Stimulated activated CD8-positive, alpha-beta memory T cell treated with anti-CD3 and anti-CD28 coated beads, Interleukin-7, amount 100 ng/mL, for 4 hours (primary cell): ENCODE measurements at places on chromosomes 11 and 22.

DNA sequence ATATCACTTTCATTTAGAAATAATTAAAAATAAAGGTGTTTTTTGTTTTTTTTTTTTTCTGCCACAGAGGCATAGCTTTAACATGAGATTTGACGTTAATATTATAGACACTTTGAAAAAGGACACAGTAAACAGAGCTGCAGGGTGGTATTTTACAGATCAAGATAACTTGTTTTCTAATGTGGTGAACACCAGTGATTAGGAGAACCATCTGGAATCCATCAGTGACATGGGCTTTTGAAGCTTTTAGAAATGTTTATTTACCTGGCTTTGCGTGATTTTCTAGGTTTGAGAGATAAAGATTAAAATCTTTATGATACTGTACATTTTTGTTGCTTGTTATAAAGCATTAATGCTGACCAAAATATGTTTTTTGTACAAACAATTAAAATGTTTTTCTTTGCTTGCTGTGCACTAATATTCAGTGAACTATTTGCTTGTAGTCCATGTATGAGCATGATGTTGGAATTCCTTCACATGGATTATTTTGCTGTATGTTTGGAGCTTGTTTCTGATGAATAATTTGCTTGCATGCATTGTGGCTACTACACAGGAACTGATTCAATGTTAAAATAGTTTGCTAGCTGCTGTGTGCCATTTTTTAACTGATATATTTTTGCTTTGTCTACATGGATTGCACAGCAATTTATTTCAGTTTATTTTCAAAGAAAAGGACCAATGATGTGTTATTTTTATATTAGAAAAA, 352.1 kb upstream of the NARS2 start:
- no peak for DNase-seq

- no peak for DNase-seq
These were observed 22.7 kb upstream of the XBP1 start for GRCh38 chr22:28822930-28823551.

DNA sequence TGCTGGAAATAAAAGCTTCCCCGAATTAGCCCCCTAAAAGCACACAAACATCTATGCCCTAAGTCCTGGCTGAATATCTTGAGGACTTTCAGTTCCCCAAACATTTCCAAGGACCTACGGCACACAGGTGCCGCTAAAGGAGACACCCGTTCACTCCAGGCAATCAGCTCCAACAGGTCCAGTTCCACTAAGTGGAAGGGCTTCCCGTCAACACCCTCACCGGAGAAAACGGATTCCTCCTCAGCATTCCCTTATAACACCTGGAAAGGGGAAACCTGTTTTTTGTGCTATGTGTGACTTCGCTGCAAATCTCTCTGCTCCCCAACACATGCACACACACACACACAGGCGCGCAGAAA, 3.9 kb downstream of the TENM4 start:
- DNase-seq: no peak

- DNase-seq: no peak
These were observed 855 bp upstream of the MS4A5 start for GRCh38 chr11:60428517-60428916.

GRCh38 chr11:116166573-116167465, 606.0 kb downstream of the BUD13 start:
- DNase-seq: no peak

DNA sequence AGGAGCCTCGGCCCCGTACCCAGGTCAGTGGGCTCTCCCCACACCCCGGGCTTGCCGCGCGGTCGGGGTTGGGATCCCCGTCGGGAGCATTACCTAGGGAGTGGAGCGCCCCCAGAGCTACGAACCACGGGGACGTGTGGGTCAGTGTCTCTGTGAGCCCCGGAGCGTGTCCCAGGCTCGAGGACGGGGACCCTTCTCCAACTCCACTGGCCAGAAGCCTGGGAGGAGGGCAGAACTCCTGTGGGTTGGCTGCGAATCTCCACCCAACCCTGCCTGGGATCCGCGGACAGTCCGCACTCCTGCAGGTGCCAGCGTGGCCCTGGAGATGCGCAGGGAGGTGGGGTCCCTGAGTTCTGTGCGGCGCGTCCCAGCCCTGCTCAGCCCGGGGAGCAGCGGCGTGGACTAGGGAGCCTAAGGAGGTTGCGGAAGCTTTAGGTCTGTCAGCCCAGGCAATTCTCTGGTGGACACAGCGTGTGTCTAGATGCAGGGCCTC, 346 bp downstream of the PPFIBP2 start:
- DNase-seq: no peak

GRCh38 chr11:76379807-76380158, 1.1 kb downstream of the THAP12 start:
- DNase-seq: no peak

- no peak for DNase-seq
These were observed 9.7 kb upstream of the EFCAB6 start for GRCh38 chr22:43821606-43822425.

DNA sequence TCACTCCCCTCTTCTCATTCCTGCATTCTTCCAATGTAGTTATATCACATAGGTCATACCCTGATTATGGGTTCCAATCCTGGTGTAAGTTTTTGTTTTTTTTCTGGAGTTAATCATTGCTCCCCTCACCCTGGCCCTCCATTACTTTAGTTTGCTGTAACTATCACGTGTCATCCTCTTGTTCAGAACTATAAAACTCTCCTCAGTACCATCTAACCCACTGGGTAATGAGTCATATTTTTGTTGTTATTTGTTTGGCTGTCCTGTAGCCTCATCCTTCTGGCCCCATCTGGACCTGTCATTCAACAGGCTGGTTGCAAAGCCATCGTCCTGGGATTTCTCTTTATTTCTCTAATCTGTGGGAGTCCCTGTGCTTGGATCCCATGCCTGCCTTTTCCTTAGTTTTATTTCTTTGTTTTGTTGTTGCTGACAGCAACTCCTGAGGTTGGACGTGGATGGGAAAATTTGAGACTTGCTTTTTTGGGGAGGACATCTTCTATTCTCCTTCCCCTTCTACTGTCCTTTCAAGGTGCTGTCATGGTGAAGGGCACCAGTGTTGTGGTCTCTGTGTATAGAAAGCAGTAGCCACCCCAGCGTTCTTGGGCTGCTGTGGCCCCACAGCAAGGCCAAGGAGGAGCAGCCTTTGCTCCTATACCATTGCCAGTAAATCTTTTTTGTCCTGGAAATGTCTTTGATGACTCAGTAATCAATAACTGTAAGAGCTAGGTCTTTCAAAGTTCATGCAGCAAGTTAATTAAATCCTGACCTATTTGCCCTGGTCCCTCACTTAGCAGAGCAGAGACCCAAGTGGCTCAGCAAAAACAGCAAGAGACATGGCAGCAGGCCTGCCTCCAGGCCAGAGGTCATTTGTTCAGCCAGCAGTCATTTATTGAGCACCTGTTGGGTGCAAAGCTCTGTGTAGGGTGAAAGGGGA, 82.5 kb downstream of the C22orf31 start:
- no peak for DNase-seq
